Esophagus muscularis mucosa (tissue), 4 donors: ENCODE measurements at places on chromosomes 5 and 9. TPM values are rescaled to one million over a fixed set of nuclear protein-coding genes. Genes with fewer than 3 reads are reported as not detected.

- H3K27me3 ChIP-seq = no peaks in the 10 kb centered on the region
- H3K27ac ChIP-seq = no peak overlapping the region
- no peak for DNase-seq
- no peaks in the 10 kb centered on the region for H3K36me3 ChIP-seq
- H3K4me1 ChIP-seq = no peaks in the 10 kb centered on the region
Observed at GRCh38 chr9:70031141-70031545, 12.5 kb upstream of the MAMDC2 start.

Gene POC5
- total RNA-seq = 7.6 TPM

- no peak overlapping the region for H3K27ac ChIP-seq
- peaks cover 13% of the 10 kb centered on the region for H3K4me1 ChIP-seq
- no peak overlapping the region for H3K4me3 ChIP-seq
- DNase-seq = no peak
- H3K36me3 ChIP-seq = no peaks in the 10 kb centered on the region
Observed at GRCh38 chr9:94729199-94729598, 2.7 kb downstream of the AOPEP start.

GRCh38 chr9:89225587-89225986, 47.0 kb upstream of the SHC3 start:
- no peaks in the 10 kb centered on the region for H3K4me1 ChIP-seq
- no peak overlapping the region for H3K27ac ChIP-seq
- DNase-seq = no peak
- H3K27me3 ChIP-seq = no peaks in the 10 kb centered on the region

DNA sequence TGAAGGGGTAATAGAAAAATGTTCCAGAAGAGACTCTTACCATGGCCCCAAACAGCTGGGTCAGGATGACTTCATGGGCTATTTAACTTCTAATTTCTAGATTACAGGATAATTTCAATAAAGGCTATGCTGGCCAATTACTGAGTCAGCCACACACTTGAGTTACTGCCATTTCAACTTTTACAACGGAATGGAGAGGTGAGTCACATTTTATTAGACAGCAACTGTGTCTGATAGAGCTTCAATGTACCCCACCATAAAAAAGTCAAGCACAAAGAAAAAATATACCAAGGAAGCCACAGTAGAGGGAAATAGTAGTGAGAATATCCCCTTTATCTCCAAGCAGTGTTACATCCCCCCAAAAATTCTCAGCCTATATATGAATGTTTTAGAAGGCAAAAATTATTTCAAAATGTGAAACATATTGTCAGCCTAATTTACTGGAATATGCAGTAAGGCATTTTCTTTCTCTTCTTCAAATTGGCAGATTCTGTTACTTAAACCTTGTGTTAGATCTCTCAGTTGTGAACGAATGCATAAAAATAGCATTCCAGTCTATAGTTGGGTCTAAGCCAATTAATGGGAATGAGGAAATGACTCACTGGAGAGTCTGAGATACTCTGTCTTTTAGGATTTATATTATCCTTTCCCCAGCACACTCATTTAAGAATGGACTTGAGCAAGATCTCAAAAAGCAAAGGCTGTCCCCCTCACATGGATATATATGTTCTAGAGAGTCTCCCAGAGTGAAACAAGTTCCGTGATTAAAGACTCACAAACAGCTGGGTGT, 47.1 kb upstream of the RAI14 start:
- H3K4me3 ChIP-seq = no peak overlapping the region
- no peak for DNase-seq
- H3K27me3 ChIP-seq = no peaks in the 10 kb centered on the region
- peak overlapping the region; percentile 67 for H3K27ac ChIP-seq
- no peaks in the 10 kb centered on the region for H3K36me3 ChIP-seq

GRCh38 chr5:56457887-56458812, 225.0 kb upstream of the ANKRD55 start:
- no peaks in the 10 kb centered on the region for H3K27me3 ChIP-seq
- H3K27ac ChIP-seq = peak overlapping the region; percentile 35
- H3K4me1 ChIP-seq = peaks cover 13% of the 10 kb centered on the region
- no peak for DNase-seq

Gene SLC1A3
- total RNA-seq = 24.9 TPM

- no peak for DNase-seq
- no peaks in the 10 kb centered on the region for H3K27me3 ChIP-seq
- no peak overlapping the region for H3K27ac ChIP-seq
- no peaks in the 10 kb centered on the region for H3K4me1 ChIP-seq
- H3K4me3 ChIP-seq = no peak overlapping the region
Observed at GRCh38 chr5:11174591-11174990, 413.6 kb upstream of the DAP start.

Gene NIPAL4
- 2.4 TPM for total RNA-seq

DNA sequence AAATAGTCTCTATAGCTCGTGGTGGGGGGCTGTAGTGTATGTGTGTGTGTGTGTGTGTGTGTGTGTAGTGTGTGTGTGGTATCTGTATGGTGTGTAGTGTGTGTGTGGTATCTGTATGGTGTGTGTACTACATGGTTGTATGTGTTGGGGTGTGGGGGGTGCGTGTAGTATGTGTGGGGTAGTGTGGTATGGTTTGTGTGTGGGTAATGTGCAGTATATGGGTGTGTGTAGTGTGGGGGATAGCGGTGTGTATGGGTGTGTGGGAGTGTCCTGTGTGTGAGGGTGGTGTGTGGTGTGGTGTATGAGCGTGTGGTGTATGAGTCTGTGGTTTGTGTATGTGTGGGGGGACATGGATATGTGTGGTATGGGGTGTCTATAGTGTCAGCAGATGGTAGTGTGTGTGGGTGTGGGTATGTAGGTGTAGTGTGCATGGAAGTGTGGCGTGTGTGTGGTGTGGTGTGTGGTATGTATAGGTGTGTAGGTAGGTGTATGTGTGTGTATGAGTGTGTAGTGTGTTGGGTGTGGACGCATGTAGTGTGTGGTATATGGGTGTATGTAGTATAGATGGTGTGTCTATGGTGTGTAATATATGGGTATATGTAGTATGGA, 145.8 kb upstream of the IQGAP2 start:
- H3K36me3 ChIP-seq = no peaks in the 10 kb centered on the region
- H3K27me3 ChIP-seq = no peaks in the 10 kb centered on the region
- H3K4me3 ChIP-seq = no peak overlapping the region
- H3K27ac ChIP-seq = no peak overlapping the region

DNA sequence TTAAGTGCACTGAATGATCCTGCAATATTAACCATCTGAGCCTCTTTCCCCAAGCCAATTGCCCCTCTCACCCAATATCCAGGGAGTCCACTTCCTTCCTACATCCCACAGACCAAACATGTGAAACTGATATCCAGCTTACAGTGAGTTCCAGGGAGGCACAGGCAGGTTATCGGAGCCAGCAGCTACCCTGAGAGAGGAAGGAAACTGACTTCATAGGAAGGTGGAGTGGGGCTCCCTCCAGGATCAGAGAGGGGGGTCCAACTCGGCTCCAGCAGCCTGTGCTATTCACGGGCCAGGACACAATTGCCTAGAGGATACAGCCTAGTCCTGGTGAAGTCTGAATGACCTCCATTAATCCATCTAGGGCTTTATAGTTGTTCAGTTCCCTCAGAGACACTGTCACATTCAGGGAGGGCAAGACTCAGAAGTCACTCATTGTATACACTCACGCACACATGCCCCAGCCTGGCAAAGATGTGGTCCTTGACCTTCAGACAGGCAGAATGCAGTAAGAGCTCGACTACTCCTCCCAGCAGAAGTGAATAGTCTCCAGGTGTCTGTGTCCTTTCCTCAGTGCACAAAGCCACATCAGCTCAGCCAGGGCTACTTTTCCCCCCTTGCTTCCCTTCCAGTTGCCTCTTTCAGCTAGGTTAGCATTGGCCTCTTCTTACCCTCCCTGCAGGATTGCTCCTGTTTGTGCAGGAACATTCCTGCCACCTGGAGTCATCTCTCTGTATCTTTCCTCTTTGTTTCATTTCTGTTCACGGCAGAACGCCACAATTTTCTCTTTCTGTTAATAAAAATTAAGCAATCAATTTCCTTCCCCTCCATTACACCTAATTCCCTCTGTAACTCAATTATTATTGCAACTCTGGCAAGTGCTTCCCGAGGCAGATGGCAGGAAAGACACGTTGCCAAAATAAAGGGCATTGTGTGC, 501.7 kb downstream of the ARHGEF28 start:
- DNase-seq = peak; percentile 70
- H3K36me3 ChIP-seq = no peaks in the 10 kb centered on the region
- no peak overlapping the region for H3K27ac ChIP-seq
- no peaks in the 10 kb centered on the region for H3K27me3 ChIP-seq

DNA sequence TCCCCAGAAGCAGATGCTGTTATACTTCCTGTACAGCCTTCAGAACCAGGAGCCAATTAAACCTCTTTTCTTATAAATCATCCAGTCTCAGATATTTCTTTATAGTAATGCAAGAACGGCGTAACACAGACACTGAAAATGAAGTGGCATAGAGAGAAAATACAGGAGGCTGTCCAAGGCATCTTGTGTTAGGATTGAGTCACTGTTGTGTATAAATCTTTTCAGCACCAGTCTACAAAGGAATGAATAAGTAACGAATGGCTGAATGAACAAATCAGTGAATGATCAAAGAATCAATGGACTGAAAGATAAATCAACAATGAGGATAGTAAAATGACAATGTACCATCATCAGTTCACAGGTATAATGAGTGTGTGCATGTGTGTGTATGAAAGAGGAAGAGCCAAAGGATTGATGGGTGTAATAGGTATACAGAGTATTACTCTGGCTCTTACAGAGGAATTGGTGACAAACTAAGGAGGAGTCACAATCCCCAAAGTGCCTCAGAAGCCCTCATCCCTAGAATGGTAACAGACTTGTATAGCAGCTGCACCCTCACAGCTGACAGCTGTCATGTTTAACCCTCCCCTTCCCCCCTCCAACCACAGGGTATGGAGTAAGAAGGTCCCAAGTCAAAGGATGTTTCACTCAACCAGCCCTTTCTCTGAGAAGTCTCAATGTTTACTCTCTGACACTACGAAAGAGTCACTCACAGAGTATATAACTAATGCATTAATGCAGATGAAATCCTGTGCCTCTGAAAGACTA, 29.8 kb upstream of the MIER3 start:
- no peak overlapping the region for H3K27ac ChIP-seq
- no peak overlapping the region for H3K4me3 ChIP-seq

Gene DMRTA1
- total RNA-seq = 3.4 TPM

- DNase-seq = no peak
- no peak overlapping the region for H3K4me3 ChIP-seq
- H3K27ac ChIP-seq = peak overlapping the region; percentile 70
- no peaks in the 10 kb centered on the region for H3K36me3 ChIP-seq
Observed at GRCh38 chr5:95986937-95987520, 25.4 kb upstream of the ELL2 start.

Gene CDC20B
- total RNA-seq = not detected

- H3K36me3 ChIP-seq = no peaks in the 10 kb centered on the region
- no peak overlapping the region for H3K4me3 ChIP-seq
- no peaks in the 10 kb centered on the region for H3K27me3 ChIP-seq
- H3K27ac ChIP-seq = no peak overlapping the region
- no peaks in the 10 kb centered on the region for H3K4me1 ChIP-seq
- DNase-seq = peak; percentile 39
Observed at GRCh38 chr9:112091810-112092209, 83.3 kb downstream of the SUSD1 start.

- DNase-seq = no peak
- H3K4me3 ChIP-seq = no peak overlapping the region
- H3K27me3 ChIP-seq = no peaks in the 10 kb centered on the region
- no peaks in the 10 kb centered on the region for H3K36me3 ChIP-seq
Observed at GRCh38 chr9:20505574-20505973, 116.7 kb downstream of the MLLT3 start.

DNA sequence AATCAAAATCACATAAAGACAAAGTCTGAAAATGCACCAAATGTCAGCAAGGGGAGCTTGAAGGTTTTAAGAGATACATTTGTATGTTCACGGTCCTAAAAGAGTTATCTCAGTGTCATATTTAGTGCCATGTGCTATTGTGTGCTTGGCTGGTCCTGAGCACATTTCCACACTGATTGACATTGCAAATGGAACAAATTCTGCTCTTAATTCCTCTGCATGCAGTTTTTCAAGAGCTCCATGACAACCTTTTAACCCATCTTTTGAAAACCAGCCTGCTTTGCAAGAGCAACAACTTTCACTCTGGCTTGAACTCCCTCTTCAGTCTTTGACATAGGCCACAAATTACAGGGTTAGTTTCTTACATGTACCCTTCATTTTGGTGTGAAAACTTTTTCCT, 175.4 kb upstream of the ACTBL2 start:
- no peak for DNase-seq
- no peaks in the 10 kb centered on the region for H3K36me3 ChIP-seq
- H3K27me3 ChIP-seq = no peaks in the 10 kb centered on the region
- H3K27ac ChIP-seq = no peak overlapping the region
- H3K4me3 ChIP-seq = no peak overlapping the region

GRCh38 chr5:159854916-159855315, 61.4 kb upstream of the ADRA1B start:
- H3K36me3 ChIP-seq = no peaks in the 10 kb centered on the region
- H3K4me3 ChIP-seq = no peak overlapping the region
- no peak for DNase-seq
- no peak overlapping the region for H3K27ac ChIP-seq
- peaks cover 6% of the 10 kb centered on the region for H3K4me1 ChIP-seq
- H3K27me3 ChIP-seq = no peaks in the 10 kb centered on the region

GRCh38 chr9:103152473-103152872, 157.3 kb downstream of the CYLC2 start:
- no peak overlapping the region for H3K4me3 ChIP-seq
- no peaks in the 10 kb centered on the region for H3K36me3 ChIP-seq
- no peaks in the 10 kb centered on the region for H3K27me3 ChIP-seq
- H3K4me1 ChIP-seq = no peaks in the 10 kb centered on the region
- H3K27ac ChIP-seq = no peak overlapping the region

Gene ANKRD34B
- total RNA-seq = not detected

Gene TBC1D2
- total RNA-seq = 5.0 TPM

- DNase-seq = no peak
- H3K36me3 ChIP-seq = no peaks in the 10 kb centered on the region
- H3K27ac ChIP-seq = no peak overlapping the region
Observed at GRCh38 chr5:167001246-167001645, 1290.2 kb upstream of the WWC1 start.

Gene SCGB3A2
- total RNA-seq = not detected

Gene CTSV
- not detected for total RNA-seq

Gene PCDHGB5
- 8.7 TPM for total RNA-seq

DNA sequence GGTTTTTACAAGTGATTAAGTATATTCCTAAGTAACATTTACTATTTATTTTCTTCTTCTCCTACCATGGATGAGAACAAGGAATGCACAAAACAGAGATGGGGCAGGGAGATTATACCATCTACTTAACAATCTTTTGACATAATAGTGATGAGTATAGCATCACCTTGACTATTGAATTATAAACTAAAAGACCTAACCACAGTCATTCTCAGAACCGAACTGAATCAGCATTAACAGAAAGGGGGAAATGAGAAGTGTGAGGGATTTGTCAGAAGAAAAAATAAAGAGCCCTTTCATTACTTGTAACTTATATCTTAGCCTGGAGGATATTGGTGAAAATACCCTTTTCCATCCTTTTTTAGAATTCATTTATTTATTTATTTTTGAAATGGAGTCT, 21.9 kb downstream of the OR2Y1 start:
- H3K4me3 ChIP-seq = no peak overlapping the region
- no peaks in the 10 kb centered on the region for H3K4me1 ChIP-seq
- no peaks in the 10 kb centered on the region for H3K36me3 ChIP-seq
- no peak for DNase-seq
